ENCODE measurements at places on chromosomes 16 and 17. TPM values are rescaled to one million over a fixed set of nuclear protein-coding genes. Genes with fewer than 3 reads are reported as not detected.

DNA sequence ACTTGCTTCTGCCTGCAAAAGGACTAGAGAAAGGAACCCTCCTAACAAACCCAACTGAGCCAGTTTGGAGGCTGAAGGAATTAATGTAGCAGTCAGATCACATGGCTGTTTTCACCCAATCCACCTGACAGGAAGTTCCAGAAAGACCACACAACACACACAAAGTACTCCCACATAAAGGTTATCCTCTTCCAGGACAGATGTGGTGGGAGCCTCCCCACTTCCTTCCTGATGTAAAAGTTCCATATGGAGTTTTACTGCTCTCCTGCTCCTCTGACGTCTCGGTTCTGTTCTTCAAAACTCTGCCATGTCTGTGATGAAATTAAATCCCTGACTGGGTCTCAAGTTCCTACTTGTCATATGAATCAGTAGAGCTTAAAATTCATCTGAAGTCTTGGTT, 497.0 kb upstream of the HSBP1 start:
- no peak for DNase-seq

- DNase-seq, result no peak
These were observed at the start of gene MAZ for GRCh38 chr16:29806099-29806579. MAZ (plus strand) TSS chr16:29806529; CDS start chr16:29806702, 173 bp downstream.

GRCh38 chr16:14629612-14629918, 495 bp downstream of the PARN start:
- no peak for DNase-seq

The SPIRE2 gene
- 2.4 TPM for total RNA-seq

The CDH13 gene
- 68.9 TPM for total RNA-seq
